Activated naive CD8-positive, alpha-beta T cell treated with anti-CD3 and anti-CD28 coated beads, Interleukin-2, amount 50 U/mL, for 16 hours (primary cell): ENCODE measurements at places on chromosomes 5 and 9.

DNA sequence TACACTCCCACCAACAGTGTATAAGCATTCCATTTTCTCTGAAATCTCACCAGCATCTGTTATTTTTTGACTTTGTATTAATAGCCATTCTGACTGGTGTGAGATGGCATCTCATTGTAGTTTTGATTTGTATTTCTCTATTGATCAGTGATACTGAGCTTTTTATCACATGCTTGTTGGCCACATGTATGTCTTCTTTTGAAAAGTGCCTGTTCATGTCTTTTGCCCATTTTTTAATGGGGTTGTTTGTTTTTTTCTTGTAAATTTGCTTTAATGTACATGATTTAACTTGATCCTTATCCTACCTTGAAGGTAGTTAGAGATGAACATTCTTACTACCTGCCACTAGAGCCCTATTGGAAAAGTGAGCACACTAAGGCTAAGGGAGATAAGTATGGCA lies 151.2 kb upstream of the KIF2A start:
- no peak for DNase-seq

DNA sequence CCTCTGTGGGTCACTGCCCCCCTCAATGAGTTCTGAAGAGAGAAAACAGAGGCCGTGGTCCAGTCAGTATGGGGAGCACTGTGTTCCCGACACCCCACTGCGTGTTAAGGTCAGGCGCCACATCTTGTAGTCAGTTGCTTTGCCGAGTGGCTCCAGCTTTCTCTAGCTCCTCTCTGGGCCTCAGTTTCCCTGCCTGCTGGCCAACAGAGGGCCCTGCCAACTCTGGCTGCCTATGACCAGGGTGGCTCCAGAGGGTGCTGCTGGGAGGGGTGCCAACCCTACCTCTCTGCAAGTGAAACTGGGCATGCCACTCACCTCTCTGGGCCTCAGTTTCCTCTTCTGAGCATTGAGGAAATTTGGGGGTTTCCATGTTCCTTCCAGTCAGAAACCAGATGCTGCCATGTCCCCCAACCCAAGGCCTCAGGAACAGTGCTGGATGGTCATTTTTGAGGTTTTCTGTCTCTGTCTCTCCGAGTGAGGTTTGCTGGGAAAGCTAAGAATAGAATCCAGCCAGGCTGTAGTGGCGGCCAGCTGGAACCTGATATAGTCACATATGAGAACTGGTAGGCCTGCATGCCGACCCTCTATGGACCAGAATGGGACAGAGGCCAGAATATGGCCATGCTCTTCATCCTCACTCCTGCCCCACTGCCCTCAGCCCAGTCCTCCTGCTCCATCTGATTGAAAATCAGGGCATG lies 132.1 kb downstream of the PHF2 start:
- DNase-seq, result no peak

- no peak for DNase-seq
Observed at GRCh38 chr5:121313886-121314285, 537.8 kb upstream of the FTMT start.

- no peak for DNase-seq
Observed at GRCh38 chr5:86865256-86865785, 247.6 kb downstream of the COX7C start.

DNA sequence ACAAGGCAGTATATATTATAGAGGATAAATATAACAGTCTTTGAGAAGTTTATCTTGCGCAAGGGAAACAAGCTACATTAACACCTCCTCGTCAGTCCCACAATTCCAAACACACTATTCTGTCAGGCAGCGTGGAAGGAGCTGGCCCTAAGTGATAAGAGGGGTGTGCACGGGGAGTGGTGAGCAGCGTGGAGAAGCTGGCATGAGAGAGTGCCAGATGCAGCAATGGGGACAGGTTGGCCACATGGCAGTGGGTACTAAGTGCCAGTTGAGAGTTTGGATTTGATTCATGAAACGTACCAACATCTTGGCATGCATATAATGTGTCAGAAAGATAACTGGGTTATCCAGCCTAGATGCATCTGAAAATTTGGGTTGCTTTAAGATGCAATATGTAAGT lies 460.2 kb downstream of the ICE1 start:
- DNase-seq, result no peak

DNA sequence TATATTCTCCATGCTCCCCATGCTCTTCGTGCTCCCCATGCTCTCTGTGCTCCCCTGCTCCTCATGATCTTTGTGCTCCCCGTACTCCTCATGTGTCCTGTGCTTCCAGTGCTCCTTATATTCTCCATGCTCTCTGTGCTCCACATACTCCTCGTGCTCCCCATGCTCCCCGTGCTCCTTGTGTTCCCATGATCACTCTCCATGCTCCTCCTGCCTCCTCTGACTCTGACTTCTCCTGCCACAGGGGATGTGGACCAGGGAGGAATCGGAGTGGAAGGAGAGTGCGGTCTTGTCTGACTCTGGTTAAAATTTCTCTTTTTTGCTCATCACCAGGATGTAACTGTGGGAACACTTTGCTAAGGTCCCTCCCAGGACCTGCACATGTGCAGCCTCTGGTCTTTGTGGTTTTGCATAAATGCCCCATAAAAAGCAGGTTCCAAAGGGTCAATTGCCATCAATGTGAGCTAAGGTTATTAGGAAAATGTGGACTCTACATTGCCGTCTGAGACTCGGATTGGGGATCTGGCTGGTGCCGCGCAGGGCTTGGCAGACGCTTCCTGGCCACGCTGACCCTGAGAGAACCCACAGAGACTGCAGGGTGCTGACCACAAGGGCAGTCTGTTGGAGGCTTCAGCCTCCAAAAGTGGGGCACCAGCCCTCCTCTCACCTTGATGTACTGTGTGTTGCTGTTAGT lies 52.5 kb downstream of the TRIP13 start:
- DNase-seq, result no peak
